Right renal cortex interstitium (tissue), 3 donors: ENCODE measurements at places on chromosomes 1 and 21. TPM values are rescaled to one million over a fixed set of nuclear protein-coding genes. Genes with fewer than 3 reads are reported as not detected.

The CCDC27 gene
- polyA plus RNA-seq, result 0.10 TPM

- DNase-seq, result no peak
Measured at GRCh38 chr1:172883844-172884243, 166.9 kb downstream of the TNFSF18 start.

- DNase-seq, result no peak
Measured at GRCh38 chr1:171017426-171017825, 73.3 kb upstream of the FMO3 start.

- DNase-seq, result no peak
Measured at GRCh38 chr1:44413740-44414139, 8.7 kb downstream of the RNF220 start.

DNA sequence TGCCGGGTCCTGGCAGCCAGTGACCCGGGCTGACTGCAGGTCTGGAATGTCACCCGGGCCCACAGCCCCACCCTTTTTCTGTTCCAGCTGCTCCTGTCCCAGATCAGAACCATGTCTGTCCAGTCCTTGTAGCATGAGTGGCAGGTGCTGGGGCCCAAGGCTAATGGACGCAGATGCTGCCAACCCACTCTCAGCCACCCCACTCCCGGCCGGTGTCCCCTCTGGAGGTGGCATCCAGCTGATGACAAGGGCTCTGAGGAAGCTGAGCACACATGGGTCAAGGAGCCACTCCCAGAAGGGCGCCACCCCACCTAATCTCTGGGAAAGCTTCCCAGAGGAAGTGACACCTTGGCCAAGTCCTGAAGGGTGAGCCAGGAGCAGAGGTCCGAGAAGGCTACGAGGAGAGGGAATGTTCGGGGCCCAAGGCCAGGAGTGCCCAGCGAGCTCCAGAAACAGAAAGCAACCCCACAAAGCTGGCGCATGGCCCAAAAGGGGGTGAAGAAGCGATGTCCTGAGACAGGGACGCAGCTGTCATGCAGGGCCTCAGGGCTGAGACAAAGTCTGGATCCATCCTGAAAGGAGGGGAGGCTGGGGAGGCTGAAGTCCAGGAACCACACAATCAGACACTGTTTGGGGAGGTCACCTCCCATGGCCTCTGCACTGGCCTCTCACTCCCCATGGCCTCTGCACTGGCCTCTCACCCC lies 39.5 kb downstream of the ACOT7 start:
- no peak for DNase-seq

DNA sequence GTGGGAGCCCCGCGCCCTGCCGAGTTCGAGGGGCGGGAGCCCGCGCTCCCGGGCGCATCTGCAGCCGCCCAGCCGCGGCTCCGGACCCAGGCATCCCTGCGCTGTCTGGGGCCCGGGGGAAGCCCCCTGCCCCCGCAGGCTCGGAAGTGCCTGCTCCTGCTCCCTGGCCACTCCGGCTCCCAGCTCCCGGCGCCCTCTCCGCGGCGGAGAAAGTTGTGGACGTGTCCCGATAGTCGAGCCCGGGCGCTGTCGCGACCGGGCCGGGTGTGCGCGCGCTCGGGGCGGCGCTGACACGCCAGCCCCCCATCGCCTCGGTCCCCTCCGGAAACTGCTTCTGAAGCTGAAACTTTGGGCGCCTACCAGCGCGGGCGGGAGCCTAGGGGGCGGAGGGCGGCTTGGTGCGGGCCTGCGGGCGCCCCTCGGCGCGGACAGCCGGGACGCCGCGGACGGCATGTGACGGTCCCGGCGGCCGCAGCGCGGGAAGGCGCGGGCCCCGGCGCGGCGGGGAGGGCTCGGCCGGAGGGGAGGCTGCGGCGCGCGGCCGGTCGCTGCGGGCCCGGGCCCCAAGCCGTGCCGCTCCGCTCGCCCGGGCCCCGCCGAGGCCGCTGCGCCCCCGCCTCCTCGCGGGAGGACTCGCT lies 515 bp downstream of the MAN1C1 start:
- no peak for DNase-seq
